ENCODE measurements at places on chromosomes 11 and 22.

DNA sequence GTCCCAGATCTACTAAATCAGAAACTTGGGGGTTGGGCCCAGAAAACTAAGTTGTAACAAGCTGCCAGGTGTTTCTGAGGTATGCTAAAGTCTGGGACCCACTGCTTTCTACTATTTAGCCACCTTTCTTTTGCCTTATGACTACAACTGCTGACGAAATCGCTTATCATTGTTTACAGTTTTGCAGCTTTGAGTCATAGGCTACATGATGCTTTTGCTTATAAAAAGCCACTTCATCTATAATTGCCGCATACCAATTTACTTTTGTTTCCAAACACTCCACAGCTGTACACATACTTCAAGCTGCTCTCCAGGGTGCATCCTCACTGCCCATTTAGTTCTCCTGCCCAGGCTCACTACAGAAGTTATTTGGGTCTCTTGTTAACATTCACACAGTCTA is 144.7 kb downstream of the ENTHD1 start:
- no peak for DNase-seq

DNA sequence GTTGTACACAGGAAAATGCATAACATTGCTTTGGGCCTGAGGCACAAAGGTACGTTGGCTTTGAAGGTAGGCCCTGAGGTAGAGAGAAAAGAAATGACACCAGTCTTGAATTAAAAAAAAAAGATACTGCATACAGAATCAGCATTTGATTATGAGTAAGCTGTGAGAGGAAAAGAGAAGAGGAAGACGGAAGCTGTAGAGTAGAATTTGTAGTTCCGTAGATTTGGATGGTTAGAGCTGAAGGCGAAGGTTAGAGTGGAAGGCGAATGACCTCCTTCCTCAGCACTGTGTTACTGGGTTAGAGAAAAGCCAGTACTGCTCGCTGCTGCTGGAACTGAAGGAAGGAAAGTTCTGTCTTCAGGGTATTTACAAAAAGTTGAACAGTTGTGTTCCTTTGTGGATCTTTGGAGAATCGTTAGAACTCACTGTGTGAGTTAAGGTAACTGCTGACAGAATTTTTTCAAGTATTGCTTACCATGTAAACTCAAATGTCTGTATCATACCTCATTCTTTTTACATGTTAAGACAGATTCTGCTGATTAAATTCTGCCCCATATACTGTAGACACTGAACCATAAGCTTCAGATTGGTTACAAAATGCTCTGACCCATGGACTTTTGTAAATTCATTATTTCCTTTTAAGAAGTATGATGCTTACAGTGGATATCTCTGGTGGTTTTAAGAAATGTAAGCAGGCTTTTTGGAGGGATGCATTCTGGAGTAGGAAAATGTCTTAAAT is 50.2 kb downstream of the MCAM start:
- DNase-seq: no peak

- DNase-seq: no peak
These were observed 16.8 kb downstream of the DGKZ start for GRCh38 chr11:46364056-46364455.

DNA sequence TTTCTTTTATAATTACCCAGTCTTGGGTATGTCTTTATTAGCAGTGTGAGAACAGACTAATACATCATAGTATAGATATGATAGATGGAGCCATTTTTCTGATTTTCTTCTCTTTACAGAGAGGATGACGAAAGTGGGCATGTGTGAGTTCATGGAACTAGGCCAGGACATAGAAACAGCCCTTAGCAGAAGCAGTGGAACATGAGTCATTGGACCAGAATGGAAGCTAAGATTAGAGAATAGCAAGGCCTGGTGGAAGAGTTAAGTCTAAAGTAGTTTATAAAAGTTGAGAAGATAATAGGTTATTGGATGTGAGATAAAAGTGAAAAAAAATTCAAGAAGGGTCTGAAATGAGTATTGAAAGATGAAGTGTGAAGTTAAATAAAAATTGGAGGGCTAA is 97.0 kb upstream of the MPPED2 start:
- DNase-seq: no peak

DNA sequence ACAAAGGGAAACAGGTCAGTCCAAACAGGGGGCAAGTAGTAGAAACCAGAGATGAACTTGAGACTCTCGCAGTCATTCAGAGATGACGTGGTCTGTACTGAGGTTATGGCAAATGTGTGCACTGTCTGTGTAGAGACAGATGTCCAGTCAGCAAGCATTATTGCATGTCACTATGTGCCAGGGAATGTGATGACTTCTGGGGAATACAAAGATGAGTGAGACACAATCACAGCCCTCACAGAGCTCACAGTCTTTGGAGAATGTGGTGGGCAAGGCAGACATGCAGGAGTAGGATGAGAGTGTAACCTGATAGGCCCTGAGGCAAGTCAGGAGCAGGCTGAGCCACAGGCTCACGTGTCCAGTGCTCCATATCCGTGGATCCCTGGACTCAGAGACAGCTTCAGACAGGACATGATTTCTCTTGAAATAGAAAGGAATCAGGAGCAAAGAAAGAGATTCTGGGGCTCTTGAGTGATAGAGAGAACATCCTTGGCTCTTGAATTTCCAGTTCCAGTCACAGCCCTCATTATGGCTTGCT is 550.7 kb downstream of the ETS1 start:
- DNase-seq: no peak

GRCh38 chr11:79352349-79352703 is 88.5 kb downstream of the TENM4 start:
- DNase-seq: no peak

GRCh38 chr22:42397332-42398249 is 34.6 kb downstream of the NFAM1 start:
- no peak for DNase-seq

- peak; percentile 99 for DNase-seq
These were observed at the start of gene RANGAP1 for GRCh38 chr22:41285820-41286638. Gene RANGAP1 (minus strand): TSS chr22:41286187. CDS start chr22:41281044, 5,143 bp downstream.

DNA sequence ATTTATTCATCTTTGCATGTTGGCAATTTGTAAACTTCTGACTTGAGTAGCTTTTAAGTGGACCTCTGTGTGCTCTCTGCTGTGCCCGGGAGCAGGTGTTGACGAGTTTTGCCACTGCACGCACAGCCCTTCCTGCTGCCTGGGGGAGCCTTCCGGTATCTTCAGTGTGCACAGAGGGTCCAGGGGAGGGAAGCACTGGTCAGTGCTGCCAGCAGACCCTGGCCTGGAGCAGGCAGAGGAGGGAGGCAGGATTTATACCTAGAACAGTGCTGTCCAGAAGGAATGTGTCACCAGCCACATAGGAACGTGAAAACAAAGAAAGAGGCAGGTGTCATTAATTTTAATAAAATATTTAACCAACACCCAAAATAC is 403.6 kb downstream of the TBC1D22A start:
- peak; percentile 5 for DNase-seq

DNA sequence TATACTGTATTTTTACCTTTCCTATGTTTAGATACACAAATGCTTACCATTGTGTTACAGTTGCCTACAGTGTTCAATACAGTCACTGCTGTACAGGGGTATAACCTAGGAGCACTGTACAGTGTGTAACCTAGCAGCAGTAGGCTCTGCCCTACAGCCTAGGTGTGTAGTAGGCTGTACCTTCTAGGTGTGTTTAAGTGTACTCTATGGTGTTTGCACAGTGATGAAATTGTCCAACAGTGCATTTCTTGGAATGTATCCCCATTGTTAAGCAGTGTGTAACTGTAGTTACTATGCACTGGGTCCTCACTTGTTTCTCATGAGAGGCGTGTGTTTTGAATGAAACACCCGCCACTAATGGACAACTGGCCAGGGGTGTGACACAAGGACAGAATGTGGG is 269.0 kb downstream of the OPCML start:
- no peak for DNase-seq

GRCh38 chr11:111764621-111765020 is 1.6 kb downstream of the PPP2R1B start:
- no peak for DNase-seq

DNA sequence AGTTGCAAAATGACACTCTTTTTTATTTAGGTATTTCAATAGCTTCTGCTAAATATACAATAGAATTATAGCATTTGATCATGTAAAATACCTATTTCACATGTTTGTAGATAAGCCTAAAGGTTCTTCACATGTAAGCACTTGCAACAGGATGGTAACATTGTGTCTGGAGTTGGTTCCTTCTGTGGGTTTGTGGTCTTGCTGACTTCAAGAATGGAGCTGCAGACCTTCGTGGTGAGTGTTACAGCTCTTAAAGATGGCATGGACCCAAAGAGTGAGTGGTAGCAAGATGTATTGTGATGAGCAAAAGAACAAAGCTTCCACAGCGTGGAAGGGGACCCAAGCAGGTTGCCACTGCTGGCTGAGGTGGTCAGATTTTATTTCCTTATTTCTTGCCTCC is 246.4 kb upstream of the PDGFD start:
- DNase-seq: no peak

DNA sequence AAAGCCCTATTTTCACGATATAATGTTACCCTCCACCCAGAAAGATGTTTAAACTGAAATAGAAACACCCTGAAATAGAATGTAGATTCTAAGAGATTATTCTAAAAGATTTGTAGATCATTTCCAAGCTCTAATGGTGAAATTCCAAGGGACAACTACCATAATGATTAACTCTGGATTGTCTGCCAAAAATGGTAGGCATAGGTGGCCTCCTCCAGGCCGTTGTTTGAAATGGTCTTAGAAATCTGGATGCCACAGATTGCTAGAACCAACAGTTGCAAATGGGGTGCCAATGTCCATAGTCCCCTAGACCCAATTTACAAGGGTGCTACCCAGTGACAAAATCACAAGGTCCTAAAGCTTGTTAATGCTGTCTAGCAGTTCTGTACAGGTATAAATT is 6.7 kb upstream of the SLC6A5 start:
- no peak for DNase-seq

GRCh38 chr11:109507836-109508561 is 86.0 kb downstream of the C11orf87 start:
- DNase-seq: no peak

GRCh38 chr11:44955015-44955738 is 4.5 kb upstream of the TP53I11 start:
- DNase-seq: no peak

- DNase-seq: no peak
These were observed 29.8 kb downstream of the ANKK1 start for GRCh38 chr11:113417428-113417827.
